ENCODE measurements at places on chromosomes 16 and 17.

GRCh38 chr17:8844229-8845218, 22.9 kb downstream of the PIK3R6 start:
- no peak for DNase-seq

DNA sequence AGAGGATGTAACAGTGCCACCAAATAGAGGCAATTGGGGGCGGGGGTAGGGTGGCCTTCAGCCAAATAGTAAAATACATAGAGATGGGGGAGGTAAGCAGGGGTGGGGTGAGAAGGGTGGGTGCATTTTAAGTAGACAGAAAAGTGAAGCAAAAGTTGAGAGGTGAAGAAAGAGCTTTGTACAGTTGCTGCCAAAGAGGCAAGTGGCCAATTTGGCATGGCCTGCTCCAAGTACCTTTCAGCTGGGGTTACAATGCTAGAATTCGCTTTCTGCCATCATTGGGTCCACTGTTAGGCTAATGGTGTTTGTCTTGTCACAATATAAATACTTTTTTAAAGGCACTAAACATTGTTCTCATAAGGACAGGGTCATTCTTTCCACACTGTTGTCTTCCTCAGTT, 5.2 kb upstream of the TMEM97 start:
- no peak for DNase-seq

GRCh38 chr17:17824119-17824782, 12.5 kb downstream of the SREBF1 start:
- no peak for DNase-seq

DNA sequence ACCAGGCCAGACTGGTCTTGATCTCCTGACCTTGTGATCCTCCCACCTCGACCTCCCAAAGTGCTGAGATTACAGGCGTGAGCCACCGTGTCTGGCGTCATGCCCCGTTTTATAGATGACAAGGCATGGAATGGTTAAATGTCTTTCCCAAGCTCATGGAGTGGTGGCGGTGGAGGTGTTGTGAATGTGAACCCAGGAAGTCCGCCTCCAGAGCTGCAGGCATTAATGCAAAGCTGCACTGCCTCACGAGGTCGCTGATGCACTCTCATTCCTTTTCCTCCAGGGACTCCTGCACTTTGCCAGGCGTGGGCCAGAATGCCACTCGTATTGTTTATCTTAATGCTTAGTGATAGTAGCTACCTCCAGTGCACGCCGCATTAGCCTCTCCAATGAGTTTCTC, 149.6 kb downstream of the WWOX start:
- no peak for DNase-seq

- no peak for DNase-seq
These were observed 112.6 kb downstream of the OR1D5 start for GRCh38 chr17:2950846-2951245.

DNA sequence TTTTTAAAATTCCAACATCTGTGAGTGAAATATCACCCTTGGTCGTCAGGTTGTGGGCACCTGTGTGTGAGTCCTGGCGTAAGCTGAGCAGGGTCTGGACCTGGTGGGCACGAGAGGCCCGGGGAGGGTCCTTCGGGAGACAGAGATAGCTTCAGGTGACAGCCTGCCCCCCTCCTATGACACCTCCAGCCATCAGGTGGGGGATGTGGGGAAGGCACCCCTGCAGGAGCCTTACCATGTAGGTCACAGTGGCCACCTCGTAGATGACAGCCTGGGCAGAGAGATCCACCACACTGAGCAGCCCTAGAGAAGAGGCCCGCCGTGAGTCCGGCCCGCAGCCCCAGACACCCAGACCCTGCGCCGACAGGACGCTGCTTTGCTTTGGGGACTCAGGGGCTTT, 11.2 kb downstream of the SLC47A2 start:
- DNase-seq = no peak

DNA sequence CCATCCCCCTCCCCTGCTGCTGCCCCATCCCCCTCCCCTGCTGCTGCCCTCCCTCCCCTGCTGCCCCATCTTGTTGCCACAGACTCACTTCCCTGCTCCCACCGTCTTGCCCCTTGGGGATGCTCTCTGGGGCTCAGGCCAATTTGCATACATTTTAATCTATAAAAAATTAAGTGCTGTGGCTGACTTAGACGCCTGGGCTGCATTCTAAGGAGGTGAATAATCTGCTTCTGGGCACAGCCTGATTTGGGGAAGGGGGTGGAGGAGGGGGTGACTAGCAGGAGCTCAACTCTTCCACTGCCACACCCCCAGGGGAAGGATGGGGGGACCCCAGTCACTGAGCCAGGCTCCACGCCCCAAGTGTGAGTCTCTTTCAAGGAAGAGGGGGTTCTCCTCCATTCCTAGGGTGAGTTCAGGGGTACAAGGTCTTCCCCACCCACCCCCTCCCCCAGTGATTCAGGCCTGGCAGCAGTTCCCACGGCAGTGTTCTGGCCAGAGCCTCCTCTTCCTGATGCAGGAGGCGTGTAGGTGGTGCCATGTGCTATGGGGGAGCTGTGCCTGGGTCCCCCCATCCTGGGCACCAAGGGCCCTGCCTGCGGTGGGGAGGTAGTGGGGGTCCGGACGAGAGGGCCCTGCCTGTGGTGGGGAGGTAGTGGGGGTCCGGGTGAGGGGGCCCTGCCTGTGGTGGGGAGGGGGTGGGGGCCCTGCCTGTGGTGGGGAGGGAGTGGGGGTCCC, 5.0 kb downstream of the DPH1 start:
- DNase-seq = no peak

GRCh38 chr17:64504769-64505339, 1.2 kb downstream of the DDX5 start:
- DNase-seq = no peak
